ENCODE measurements at places on chromosomes 6 and 20.
A peak's percentile ranks its signal among the peaks of the same experiment; 100 is the strongest.

DNA sequence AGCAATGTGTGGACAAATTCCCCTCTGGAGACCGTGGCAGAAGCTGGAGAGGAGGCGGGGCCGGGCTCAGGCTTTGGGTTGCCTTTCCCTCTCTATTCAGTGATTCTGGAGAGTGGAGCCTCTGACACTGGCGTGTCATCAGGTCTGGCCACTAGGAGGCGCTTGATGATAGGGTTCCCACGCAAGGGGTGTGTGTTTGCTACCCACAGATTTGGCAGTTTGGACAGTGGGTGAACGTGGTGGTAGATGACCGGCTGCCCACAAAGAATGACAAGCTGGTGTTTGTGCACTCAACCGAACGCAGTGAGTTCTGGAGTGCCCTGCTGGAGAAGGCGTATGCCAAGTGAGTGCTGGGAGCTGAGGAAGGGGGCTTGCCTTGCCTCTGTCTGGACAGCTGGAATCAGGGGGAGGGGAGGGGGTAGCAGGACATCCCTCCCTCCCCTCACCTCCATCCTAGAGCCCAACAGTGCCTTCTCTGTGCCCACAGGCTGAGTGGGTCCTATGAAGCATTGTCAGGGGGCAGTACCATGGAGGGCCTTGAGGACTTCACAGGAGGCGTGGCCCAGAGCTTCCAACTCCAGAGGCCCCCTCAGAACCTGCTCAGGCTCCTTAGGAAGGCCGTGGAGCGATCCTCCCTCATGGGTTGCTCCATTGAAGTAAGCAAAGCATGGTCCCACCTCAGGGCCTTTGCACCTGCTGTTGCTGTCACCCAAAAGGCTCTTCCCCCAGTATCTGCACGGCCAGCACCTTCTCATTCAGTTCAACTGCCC, 14.3 kb downstream of the CAPN11 start:
- peak; percentile 87 for DNase-seq

- no peak for DNase-seq
Measured at GRCh38 chr6:35605600-35605999, 83.1 kb downstream of the FKBP5 start.

DNA sequence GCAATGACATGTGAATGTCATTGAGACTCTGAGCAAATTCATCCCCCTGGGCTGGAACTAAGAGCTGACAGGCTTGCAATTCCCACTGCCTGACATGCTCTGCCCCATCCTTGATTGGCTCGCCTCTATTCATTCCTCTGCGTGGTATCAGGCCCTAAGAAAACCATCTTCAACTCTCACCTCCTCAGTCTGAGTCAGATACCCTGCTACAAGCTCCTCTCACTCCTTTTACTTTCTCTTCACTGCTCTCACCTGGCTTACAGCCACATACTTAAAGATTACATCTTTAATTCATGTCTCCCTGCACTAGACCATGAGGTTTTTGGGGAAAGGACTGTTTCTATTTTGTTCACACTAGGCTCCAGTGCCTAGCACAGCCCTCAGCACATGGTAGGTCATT, 131.6 kb downstream of the KIF6 start:
- no peak for DNase-seq

DNA sequence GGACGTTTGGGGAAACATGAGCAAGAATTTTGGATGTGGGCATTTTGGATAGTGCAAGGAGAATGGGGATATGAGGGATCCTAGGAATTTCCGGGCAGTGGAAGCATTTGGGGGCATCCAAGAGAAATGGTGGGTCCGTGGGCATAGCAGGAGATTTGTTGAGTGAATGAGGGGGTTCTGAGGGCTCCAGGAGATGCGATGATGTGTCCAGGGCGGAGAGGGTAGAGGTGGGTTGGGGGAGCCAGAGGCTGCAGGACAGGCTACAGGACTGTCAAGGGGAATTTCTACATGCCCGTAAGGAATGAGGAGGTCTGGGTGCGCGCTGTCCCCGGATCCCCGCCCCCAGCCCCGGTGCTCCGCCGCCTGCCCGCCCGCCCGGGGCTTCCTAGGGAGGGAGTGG, 364 bp downstream of the FRS3 start:
- DNase-seq, result no peak

- DNase-seq, result no peak
Measured at GRCh38 chr20:19427913-19428312, 215.5 kb downstream of the SLC24A3 start.
